ENCODE measurements at places on chromosomes 1 and 21.

GRCh38 chr1:109521002-109521951 is 11.8 kb upstream of the AMIGO1 start:
- no peak for DNase-seq

- DNase-seq: no peak
Measured at GRCh38 chr1:26887125-26887524, 3.0 kb downstream of the GPN2 start.

GRCh38 chr1:52601991-52602855 is at the start of gene GPX7:
Gene GPX7, plus strand, starts transcription at chr1:52602371. Its CDS starts 39 bp downstream, at chr1:52602410.
- peak; percentile 36 for DNase-seq

- DNase-seq: no peak
Measured at GRCh38 chr1:169877800-169878491, 15.8 kb downstream of the SCYL3 start.

- no peak for DNase-seq
Measured at GRCh38 chr1:222097588-222097987, 355.7 kb upstream of the DUSP10 start.

- DNase-seq: no peak
Measured at GRCh38 chr1:85549834-85550233, 30.7 kb upstream of the CCN1 start.

DNA sequence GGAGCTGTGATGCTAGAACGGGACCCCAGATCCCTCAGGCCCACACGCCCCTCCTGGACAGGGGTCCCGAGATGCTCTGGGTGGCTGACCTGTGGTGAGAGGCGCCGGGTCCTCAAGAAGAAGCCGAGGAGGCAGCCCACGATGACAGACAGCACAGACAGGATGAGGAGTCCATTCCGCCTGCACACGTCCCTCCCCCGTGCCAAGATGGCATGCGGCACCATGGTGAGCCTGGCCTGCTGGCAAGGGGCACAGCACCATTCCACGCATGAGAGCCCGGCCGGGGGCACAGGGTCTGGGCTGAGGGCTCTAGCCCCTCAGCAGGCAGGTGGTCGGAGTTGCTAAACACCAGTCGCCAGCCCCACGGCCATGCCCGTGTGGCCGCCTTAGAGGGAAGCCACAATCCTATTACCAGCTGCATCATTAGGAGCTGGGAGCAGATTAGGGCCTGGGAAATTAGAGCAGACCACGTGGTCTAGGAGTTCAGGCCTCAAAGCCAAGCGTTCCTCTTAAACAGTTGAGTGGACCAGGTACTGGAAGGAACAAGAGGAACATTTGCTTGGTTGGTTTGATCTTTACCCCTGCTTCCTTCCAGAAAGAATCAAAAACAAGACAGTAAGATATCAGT is at the start of gene SLC1A7:
SLC1A7 (minus strand) TSS at position 413 of the 628 bp plus-strand sequence; CDS start at position 224, 189 bp downstream.
- DNase-seq: no peak

DNA sequence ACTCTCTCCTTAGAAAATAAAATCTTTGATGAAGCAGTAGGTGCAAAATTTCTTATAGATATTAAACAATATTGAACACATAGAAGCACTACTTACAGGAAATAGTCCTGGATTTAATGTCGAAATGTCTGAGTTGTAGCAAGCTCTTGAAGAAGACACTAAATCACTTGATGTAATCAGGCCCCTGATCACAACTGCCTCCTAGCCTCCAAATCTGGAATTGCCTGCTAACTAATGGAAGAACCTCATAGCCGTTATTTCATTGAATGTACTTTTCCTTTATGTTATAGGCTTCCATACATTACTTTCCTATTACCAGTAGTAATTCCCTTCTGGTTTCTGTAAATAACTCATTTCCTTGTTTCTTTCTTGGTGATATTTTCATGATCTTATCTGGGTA is 675.7 kb upstream of the CHRM3 start:
- DNase-seq: no peak

DNA sequence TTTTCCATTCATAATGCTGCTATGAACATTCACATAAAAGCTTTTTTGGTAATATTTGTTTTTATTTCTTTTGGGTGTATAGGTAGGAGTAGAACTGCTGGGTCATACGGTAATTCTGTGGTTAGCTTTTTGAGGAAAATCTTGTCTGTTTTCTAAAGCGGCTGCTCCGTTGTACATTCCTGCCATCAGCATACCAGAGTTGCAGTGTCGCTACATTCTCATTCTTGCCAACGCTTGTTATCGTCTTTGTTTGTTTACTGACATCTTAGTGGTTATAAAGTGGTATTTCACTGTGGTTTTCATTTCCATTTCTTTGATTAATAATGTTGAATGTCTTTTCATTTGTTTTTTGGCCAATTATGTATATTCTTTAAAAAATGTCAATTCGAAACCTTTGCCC is 469.8 kb upstream of the ZP4 start:
- DNase-seq: no peak

- no peak for DNase-seq
Measured at GRCh38 chr1:207992677-207993236, 81.8 kb upstream of the CD34 start.

DNA sequence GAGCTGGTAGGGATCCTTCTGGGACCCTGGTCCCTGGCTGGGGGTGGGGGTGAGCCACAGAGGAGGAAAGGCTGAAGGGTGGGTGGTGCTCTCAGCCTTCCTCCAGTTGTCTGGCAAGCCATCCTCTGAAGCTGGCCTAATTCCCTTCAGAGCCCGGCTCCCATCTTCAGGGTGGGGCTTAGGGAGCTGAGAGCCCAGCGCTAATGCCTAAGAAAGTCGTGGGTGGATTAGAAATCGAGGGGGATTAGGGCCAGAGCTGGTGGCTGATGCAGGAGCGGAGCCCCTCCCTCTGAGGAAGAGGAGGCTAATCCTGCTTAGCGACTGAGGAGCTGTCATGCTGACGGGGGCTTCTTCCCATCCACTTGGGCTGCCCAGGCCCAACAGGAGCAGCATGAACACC is 30.8 kb upstream of the DMBX1 start:
- DNase-seq: no peak

DNA sequence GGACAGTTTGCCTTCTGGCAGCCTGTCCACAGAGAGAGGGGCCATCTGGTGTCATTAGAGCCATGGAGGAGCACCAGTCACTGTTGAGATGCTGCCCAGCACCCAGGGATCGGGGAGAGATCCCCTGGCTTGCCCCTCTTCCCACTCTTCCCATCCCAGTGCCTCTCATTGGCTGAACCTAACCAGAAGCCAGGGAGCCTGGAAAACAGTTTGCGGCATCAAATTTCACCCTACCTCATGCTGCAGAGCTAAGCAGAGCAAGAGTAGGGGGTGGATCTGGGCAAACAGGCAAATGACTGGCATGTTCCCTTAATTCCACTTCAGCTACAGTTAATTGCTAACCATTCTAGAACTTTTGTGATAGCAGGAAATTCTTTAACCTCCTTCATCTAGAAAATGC is 19.1 kb downstream of the TRAF5 start:
- no peak for DNase-seq

DNA sequence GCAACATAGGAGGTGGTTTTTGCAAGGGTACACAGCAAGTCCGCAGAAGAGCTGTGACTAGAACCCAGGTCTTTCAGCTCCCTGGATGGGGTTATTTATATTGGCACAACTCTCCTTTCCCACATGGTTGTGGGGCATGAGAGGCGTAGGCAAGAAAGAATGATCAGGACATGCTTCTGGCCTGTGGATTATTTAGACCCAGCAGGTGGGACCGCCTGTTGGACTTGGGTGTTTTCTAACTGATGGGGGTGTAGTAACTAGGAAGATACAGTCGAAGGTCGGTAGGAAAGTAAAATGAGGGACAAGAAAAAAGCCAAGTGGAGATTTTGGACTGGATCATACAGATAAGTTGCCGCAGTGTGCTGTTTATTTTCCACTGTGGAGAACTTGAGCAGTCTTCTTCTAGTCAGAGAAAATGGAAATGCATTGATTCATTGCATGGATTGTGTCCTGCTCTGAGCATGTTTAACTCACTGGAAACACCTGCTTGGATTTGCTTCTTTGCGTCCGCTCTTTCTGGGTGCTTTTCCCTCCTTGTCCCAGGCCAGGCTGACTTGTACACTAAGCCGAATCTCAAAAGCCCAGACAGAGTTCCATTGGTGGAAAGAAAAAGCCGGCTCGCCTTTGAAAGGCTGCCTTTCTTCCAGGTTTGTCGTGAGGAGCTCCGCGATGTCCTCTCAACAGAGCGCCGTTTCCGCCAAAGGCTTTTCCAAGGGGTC is 592 bp downstream of the CRCT1 start:
- DNase-seq: peak; percentile 3

Measured in midbrain (tissue), 1 donor.